Activated T-helper 17 cell treated with anti-CD3 and anti-CD28 coated beads, Interleukin-2, amount 50 U/mL, for 72 hours (primary cell): ENCODE measurements at places on chromosomes 12 and 14. TPM values are rescaled to one million over a fixed set of nuclear protein-coding genes. Genes with fewer than 3 reads are reported as not detected.

- ATAC-seq: peak; percentile 98
Observed at GRCh38 chr12:8493084-8493483, 20.2 kb upstream of the CLEC4D start.

DNA sequence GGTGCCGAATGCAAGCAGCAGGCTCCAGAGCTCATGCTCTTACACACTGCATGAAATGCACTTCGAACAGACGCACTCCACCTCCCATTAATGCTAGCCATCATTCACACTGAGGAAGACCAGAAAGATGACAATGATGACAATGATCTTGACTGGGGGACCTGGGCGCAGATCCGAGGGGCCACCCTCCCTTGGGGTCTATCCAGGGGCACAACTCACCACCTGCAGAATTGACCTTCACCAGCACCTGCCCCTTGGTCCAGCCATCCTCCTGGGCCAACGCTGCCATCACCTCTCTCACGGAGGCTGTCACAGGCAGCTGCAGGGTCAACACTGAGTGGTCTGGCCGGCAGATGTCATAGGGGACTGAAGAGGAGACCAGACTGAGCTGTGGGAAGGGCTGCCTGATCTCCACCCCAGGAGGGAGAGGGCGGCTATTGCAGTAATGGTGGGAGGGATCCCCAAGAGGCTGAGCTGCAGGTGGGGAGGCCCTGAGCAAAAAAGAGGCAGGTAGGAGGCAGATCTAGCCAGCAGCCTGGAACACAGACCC, 15.3 kb downstream of the RAPGEF3 start:
- ATAC-seq: no peak

HPD gene
- not detected for total RNA-seq

DNA sequence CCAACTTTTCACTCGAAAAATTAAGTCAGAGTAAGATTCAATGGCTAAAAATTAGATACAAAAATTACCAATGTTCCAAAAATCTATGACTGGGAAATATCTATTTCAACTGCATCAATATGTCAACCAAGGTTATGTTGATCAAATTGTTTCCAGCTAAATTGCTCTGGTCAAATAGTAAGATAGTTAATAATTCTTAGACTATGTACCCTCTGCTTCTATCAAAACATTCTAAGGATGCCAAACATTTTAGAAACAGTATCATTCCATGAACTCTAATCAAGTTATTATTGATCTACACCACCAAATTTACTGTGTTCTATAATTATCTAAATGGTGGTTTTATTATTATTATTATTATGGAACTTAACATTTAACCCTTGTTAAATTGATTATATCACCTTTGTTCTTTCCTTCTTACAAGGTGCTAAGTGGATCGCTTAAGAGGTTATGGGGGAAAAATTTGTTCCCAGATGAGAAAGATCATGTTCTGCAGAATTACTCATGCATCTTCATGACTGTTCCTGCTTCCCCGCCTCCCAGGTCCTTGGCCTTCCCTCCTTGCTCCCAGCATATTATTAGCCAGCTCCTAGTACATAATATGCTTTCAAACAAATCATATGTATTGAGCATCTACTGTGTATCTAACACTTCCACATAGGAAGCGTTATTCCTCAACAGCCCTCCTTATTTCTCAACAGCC, 240.5 kb upstream of the KRR1 start:
- no peak for ATAC-seq

CD27 gene
- total RNA-seq: 21.1 TPM

TAS2R8 gene
- total RNA-seq: not detected

DNA sequence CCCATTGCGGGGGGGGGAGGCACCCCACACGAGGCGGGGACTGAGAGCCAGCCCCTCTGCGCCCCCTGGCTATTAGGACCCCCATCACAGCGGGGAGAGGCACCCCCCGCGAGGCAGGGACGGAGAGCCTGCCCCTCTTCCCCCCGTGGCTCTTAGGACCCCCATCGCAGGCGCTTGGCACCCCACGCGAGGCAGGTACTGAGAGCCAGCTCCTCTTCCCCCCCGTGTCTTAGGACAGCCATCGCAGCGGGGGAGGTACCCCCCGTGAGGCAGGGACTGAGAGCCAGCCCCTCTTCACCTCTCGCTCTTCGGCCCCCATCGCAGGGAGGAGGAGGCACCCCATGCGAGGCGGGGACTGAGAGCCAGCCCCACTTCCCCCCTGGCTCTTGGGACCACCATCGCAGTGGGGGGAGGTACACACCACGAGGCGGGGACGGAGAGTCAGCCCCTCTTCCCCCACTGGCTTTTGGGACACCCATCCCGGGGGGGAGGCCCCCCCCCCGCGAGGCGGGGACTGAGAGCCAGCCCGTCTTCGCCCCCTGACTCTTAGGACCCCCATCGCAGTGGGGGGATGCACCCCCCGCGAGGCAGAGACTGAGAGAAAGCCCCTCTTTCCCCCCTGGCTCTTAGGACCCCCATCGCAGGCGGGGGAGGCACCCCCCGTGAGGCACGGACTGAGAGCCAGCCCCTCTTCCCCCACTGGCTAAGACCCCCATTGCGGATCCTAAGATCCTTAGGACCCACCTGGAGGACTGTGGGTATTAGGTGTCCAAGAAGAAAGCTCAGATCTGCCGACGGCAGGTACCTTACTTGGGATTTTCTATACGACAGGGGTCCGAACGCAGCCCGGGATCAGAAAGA, 198.6 kb upstream of the PZP start:
- ATAC-seq: no peak

CLMN gene
- total RNA-seq: 5.3 TPM

DNA sequence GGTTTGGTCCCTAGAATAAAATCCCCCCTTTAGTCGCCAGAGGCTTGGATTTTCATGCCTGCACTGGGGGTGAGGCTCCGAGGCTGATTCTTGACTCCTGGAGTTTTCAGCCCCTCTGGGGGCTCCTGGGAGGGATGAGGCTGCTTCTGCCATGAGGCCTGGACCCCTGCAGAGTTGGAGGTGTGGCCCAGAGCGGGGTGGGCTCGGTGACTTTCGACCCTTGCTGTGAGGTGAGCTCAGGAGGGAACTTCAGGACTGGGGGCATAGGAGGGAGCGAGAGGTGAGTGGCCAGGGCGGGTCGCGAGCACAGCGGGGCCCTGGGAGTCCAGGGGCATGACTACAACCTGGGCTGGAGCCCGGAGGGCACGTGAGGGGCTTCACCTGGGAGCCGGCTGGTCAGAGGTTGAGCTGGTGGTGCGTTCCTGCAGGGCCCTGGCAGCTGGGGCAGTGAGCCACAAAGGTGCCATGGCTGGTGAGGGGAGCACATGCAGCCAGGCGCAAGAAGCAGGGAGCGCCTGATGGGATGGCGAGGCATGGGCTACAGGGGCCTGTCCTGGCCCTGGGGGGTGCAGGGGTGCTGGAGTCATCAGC, 168.2 kb downstream of the KIF26A start:
- no peak for ATAC-seq

GRCh38 chr12:116370004-116370404, 92.5 kb upstream of the MED13L start:
- no peak for ATAC-seq

KRT3 gene
- total RNA-seq: not detected

GRCh38 chr12:123250471-123251383, 17.5 kb downstream of the MTRFR start:
- no peak for ATAC-seq

GRCh38 chr14:67510121-67510520, 21.6 kb upstream of the TMEM229B start:
- no peak for ATAC-seq

ARHGEF40 gene
- 0.26 TPM for total RNA-seq

EMP1 gene
- total RNA-seq: 36.7 TPM

TAS2R43 gene
- 1.9 TPM for total RNA-seq

- no peak for ATAC-seq
Observed at GRCh38 chr14:105588236-105588860, 62.0 kb downstream of the TMEM121 start.

- no peak for ATAC-seq
Observed at GRCh38 chr12:16300122-16300521, 22.6 kb upstream of the SLC15A5 start.

IKBIP gene
- 36.5 TPM for total RNA-seq

DNA sequence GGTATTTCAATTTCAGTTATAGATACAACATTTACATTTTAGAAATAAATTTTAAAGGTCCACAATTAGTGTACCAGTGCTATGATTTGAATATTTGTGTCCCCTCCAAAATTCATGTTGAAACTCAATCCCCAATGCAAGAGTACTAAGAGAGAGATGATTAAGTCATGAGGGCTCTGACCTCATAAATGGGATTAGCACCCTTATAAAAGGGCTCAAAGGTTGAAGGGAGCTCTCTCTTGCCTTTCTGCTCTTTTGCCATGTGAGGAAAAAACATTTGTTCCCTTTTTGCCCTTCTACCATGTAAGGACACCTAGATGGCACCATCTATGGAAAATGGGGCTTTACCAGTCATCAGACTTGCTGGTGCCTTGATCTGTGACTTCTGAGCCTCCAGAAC, 25.8 kb upstream of the CNOT2 start:
- no peak for ATAC-seq

DNA sequence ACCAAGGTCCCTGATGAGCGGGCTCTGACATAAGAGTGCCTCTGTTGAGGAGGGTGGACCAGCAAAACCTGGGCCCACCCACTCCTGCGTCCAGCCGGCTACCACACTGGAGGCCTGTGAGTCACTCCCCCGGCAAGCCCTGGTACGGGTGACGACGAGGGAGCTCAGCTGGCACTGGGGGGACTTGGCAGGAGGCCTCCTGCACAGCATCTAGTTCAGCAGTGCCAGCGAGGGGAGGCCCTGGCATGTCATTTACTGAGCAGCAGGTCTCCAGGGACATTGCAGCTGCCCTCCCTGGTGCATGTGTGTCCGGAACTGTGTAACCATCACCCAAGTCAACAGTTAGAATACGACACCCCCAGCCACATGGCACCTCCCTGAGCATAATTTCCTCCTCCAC, 24.4 kb downstream of the CD9 start:
- no peak for ATAC-seq

MEG3 gene
- not detected for total RNA-seq

- no peak for ATAC-seq
Observed at GRCh38 chr12:2268471-2269286, 215.9 kb downstream of the CACNA1C start.

DNA sequence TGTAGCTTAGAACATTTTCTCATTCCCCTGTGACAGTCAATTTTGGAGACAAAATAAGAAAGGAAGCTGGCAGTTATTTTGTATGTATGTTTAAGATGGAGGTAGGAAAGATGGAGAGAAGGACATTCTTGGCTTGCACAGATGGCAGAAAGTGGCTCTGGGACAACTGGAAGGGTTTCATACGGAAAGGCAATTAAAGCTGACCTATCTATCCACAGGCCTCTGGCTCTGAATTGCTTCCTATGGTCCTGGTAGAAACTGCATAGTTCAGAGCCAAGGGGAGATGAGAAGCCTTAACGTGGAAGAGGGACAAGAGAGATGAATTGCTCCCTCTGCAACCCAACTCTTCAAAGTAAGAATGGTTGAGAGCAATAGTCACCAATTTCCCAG, 8.0 kb upstream of the NPFF start:
- no peak for ATAC-seq

DNA sequence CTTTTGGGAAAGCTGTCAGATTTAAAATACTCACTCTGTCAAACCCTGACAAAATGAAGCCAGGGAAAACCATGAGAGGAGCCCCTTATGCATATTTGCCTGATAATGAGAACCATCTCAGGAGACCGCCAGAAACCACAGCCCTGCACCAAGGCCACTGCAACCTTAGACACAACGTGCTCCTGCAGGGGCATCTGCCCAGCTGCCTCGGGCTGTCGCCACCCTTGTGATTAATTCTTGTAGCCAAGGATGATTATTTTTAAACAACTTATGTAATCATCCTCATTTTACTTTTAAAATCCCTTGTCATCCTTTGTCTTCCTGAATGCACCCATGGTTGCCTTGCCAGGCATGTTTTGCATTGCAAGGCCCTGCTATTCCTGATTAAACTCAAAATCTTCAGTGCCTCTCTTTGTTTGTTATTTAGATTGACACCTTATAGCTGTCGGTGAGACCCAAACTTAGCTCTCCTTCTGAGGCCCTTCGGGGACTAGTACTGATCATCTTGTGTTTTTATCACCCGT, 766.4 kb upstream of the TMEM132C start:
- ATAC-seq: no peak

GRCh38 chr12:99138393-99138792, 493.3 kb downstream of the APAF1 start:
- ATAC-seq: no peak

DNA sequence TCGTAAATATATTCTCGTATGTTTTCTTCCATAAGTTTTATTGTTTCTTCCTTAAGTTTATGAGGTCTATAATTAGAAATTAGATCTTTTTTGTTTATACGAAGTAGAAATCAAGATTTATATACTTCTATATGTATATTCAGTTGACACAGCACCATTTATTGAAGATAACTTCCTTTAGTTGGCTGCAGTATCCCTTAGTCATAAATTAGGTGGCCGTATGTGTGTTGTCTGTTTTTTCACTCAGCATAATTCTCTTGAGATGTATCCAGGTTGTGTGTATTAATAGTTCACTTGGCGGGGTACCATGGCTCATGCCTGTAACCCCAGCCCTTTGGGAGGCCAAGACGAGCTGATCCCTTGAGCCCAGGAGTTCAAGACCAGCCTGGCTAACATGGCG, 40.5 kb downstream of the CFAP54 start:
- no peak for ATAC-seq

DNA sequence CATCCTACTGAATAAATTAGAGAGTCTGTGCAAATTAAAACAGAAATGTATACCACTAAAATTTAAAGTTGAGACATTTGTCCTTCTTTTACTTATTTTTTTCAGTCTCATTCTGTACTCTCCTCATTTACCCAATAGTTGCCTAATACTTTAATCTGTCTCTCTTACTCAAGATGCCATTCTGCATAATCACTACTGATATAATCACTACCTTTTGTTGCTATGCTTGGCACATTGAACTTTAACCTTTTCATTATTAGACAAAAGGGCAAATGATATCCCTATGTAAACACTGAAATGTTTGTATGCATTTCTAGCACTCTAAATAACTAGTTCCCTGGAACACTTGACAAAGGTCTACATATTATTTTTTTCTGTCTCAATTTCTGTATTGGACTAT, 1108.3 kb upstream of the FLRT2 start:
- no peak for ATAC-seq

GRCh38 chr12:130427381-130427887, 89.7 kb downstream of the PIWIL1 start:
- ATAC-seq: no peak

DNA sequence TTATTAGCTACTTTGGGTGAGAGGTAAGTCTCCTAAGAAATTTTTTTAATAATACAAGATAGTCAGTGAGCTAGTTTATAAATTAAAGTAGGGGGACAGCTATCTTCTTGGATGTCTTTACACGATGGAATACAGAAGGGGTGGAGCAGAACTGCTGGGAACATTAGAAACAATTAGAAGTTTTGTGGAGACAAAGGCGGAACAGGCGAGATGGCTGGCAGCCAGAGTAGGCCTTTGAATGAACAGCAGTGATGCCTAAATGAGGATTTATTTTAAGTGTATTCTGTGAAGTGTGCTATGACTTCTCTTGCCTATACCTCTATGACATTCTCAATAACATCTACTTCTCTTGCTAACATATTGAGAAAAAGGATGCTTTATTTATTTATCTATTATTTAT, 1345.3 kb upstream of the SEL1L start:
- no peak for ATAC-seq
